ENCODE measurements at places on chromosomes 12 and 14.

DNA sequence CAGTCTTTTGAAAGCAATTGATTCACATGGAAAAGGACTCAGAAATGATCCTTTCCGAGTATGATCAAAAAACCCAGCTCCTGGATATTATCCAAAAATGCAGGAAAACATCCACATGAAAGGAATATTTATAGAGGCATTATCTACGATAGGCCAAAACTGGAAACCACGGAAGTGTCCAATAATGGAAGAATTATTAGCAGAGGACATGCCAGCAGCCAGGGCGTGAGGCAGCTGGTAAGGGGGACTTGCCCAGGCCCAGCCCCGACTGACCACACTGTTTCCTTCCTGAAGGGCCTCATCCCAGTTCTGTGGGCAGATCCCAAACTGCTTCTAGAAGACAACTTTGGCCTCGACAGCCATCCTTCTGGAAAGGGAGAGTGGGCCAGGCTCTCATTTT, 20.5 kb downstream of the ACTN1 start:
- DNase-seq = no peak

DNA sequence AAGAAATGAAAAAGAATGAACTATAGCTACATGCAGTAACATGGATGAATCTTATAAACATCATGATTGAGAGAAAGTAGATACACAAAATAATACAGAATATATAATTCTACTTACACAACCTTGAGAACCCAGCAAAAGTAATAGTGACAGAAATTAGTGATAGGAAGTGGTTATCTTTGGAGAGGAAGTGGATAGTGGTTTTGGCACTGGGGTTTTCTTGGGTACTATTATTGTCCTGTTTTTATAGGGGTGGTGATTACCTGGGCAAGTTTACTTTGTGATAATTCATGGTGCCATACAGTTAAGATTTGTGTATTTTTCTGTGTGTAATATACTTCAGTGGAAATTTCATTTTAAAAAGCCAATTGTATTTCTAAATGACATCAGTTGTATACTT, 352.7 kb downstream of the AEBP2 start:
- no peak for DNase-seq

- no peak for DNase-seq
Measured at GRCh38 chr14:64088647-64088964, 205.6 kb downstream of the ESR2 start.

GRCh38 chr14:40981247-40981646, 625.4 kb upstream of the LRFN5 start:
- DNase-seq = no peak

DNA sequence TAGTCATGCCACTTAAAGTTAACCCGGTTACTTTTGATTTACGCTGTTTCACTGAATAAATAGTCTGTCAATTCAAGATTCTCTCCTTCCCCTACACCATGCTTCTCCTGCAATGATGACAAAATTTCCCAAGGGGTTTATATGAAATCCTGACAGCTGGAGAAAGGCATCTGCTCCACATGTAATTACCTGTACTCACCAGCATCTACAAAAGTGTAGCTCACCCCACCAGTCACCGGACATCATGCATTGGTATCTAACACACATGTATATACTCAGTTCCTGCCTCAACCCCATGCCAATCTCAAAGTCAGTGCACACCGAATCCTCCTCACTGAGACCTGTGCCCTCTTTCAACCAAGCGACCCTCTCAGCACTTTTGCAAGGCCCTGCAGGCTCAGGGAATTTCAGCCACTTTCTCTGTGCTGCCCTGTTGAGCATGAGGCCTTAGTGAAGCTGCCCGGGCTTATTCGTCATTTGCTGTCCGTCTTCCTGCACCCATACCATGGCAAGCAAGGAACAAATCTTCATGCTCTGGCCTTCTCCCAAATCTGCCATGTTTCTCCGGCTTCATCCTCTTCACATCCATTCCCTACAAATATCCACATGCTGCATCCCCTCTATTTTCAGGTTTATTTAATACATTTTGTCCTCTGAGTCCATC, 131.6 kb downstream of the SEC23A start:
- DNase-seq = no peak

- DNase-seq = no peak
Measured at GRCh38 chr12:61504396-61505080, 755.7 kb upstream of the USP15 start.

DNA sequence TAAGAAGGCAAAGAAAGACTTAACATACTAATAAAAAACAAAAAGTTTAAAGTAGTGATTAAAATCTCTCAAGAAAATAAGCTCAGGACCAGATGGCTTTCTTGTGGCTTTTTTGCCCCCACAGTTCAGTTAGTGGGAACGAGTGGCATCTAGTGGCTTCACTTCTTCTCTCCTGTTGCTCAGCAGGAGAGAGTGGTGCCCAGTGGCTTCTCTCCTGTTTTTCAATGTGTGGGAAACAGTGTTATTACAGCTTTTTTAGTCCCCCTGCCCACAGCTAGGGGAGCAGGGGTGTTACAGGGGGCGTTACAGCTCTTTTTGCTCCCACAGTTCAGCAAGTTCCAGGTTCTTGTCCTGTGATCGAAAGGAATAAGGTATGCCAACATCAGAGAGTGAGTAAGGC, 135.2 kb downstream of the RERGL start:
- no peak for DNase-seq

All from effector CD4-positive, alpha-beta T cell (primary cell).